MM.1S (cell line): ENCODE measurements at places on chromosomes 2 and 18.

- no peaks in the 10 kb centered on the region for H3K36me3 ChIP-seq
- DNase-seq = peak; percentile 23
- no peaks in the 10 kb centered on the region for H3K27me3 ChIP-seq
- H3K27ac ChIP-seq = no peak overlapping the region
Observed at GRCh38 chr2:11344956-11345677, 681 bp upstream of the ROCK2 start.

GRCh38 chr2:33135645-33136044 lies 188.9 kb downstream of the LTBP1 start:
- no peaks in the 10 kb centered on the region for H3K4me1 ChIP-seq
- H3K27me3 ChIP-seq = no peaks in the 10 kb centered on the region
- no peak for DNase-seq
- no peak overlapping the region for H3K27ac ChIP-seq

DNA sequence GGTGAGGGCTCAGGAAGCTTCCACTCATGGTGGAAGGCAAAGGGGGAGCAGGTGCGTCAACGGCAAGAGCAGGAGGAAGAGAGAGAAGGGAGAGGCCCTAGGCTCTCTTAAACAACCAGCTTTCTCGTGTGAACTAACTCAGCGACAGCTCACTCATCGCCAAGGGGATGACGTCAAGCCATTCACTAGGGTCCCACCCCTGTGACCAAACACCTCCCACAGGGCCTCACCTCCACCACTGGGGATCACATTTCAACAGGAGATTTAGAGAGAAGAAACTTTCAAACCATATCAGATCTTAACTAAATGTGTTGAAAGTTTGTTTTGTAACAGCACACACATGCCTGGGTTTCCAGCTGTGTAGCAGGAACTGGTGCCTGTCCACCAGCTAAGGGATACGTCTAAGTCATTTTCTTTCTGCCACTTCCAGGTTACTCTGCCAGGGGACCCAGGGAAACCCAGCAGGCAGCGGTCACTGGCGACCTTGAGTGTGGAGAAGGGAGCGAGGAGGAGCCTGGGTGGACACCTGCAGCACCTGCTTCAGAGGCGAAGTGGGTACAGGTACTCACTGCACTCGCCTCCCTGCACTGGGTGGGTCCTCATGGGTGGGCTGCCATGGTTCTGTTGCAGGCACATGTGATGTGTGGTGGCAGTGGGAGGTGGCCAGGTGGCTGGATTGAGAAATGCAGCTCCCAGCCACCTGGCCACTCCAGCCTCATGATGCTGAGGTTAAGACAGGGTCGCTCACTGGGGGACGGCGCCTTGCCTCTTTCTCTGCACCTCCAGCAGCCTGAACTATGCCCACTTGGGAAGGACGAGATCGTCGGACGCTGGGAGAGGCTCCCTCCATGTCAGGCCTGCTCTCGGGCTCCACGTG lies 8.4 kb upstream of the GPC1 start:
- no peaks in the 10 kb centered on the region for H3K36me3 ChIP-seq
- peak; percentile 55 for DNase-seq
- peaks cover 12% of the 10 kb centered on the region; the same call in 1 of the 2 replicates for H3K4me1 ChIP-seq
- H3K27ac ChIP-seq = peak overlapping the region; percentile 74
- no peak overlapping the region for H3K4me3 ChIP-seq

- no peak overlapping the region for H3K4me3 ChIP-seq
- peaks cover 5% of the 10 kb centered on the region for H3K4me1 ChIP-seq
- no peaks in the 10 kb centered on the region for H3K36me3 ChIP-seq
- no peak for DNase-seq
- no peak overlapping the region for H3K27ac ChIP-seq
Observed at GRCh38 chr2:238104226-238104690, 4.1 kb downstream of the ESPNL start.

DNA sequence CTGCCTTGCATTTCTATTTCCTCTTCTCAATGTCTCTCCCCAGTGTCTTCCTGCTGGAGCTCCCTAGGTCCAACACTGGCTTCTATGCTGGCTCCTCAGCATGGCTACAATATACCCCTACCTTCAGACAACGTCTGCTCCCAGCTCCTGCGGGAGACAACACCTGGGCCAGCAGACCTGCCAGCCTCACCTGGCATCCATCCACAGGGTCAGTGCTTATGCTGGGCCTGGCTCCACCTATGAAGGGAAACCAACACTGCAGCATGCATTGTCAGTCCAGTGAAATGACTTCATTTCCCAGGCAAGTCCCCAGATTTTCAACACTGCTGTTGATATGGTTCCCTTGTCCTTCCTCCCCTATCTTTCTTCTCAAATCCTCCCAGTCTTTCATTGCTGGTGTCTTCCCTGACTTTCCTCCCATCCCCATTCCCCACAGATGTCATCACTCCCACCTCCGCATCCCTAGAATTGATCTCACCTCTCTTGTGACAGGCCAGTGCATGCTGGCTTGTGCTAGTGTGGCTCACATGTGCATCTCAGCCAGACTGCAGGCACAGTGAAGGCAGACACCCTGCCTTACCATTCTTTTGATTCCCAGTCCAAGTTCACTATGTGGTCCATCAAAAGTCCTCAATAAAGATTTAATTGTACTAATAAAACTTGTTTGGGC lies 98.0 kb downstream of the MYO5B start:
- H3K36me3 ChIP-seq = no peaks in the 10 kb centered on the region
- no peaks in the 10 kb centered on the region for H3K27me3 ChIP-seq
- no peak overlapping the region for H3K4me3 ChIP-seq
- H3K4me1 ChIP-seq = peaks cover 73% of the 10 kb centered on the region
- peak overlapping the region; percentile 69; the same call in 1 of the 2 replicates for H3K27ac ChIP-seq

GRCh38 chr2:58180635-58181034 lies 60.5 kb downstream of the FANCL start:
- H3K27ac ChIP-seq = no peak overlapping the region
- no peaks in the 10 kb centered on the region for H3K4me1 ChIP-seq
- no peaks in the 10 kb centered on the region for H3K27me3 ChIP-seq
- no peak for DNase-seq
- H3K36me3 ChIP-seq = no peaks in the 10 kb centered on the region

- no peak overlapping the region for H3K27ac ChIP-seq
- no peaks in the 10 kb centered on the region for H3K4me1 ChIP-seq
- H3K27me3 ChIP-seq = no peaks in the 10 kb centered on the region
- no peaks in the 10 kb centered on the region for H3K36me3 ChIP-seq
Observed at GRCh38 chr2:174259981-174260380, 11.6 kb upstream of the OLA1 start.

- no peak overlapping the region for H3K4me3 ChIP-seq
- H3K4me1 ChIP-seq = no peaks in the 10 kb centered on the region
- H3K36me3 ChIP-seq = no peaks in the 10 kb centered on the region
- peak; percentile 9 for DNase-seq
- H3K27ac ChIP-seq = no peak overlapping the region
- peaks cover 67% of the 10 kb centered on the region for H3K27me3 ChIP-seq
Observed at GRCh38 chr2:26521054-26521912, 43.4 kb upstream of the OTOF start.

DNA sequence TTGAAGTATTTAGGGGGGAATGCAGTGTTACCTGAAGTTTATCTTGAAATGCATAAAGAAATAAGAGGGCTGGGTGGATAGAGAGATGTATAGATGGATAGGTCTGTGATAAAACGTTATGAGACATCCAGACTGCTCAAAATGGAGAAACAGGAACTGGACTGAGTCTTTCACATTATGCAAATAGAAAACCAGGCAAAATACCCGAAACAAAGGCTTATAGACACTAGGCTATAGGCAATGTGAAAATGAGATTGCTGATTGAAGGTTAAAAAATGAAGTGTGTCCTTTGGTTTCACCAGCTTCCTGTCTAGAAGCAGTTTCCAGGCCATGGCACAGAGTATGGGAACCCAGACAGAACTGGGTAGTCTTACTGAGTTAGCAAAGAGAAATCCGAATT lies 24.9 kb upstream of the SLC3A1 start:
- H3K36me3 ChIP-seq = no peaks in the 10 kb centered on the region
- H3K27ac ChIP-seq = peak overlapping the region; percentile 39; the same call in 1 of the 2 replicates
- no peaks in the 10 kb centered on the region for H3K27me3 ChIP-seq
- H3K4me3 ChIP-seq = peak overlapping the region; percentile 14; the same call in 1 of the 2 replicates
- H3K4me1 ChIP-seq = peaks cover 14% of the 10 kb centered on the region

DNA sequence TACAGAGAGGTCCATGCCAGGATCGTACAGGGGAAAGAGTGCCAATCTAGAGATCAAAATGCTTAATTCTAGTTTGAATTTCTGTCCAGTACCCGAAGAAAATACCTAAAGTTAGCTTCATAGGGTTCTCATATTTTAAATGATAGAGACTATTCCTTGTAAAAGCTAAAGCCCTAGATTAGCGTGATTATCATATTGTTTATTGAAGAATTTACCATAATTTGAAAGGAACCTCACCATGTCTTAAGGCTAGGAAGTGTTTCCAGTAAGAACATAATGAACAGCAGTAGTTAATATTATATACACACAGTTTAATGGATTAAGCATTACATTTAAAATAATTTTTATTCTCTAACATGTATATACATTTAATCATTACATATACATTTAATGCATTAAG lies 68.5 kb downstream of the COBLL1 start:
- H3K27ac ChIP-seq = no peak overlapping the region
- no peaks in the 10 kb centered on the region for H3K27me3 ChIP-seq
- H3K4me3 ChIP-seq = no peak overlapping the region

DNA sequence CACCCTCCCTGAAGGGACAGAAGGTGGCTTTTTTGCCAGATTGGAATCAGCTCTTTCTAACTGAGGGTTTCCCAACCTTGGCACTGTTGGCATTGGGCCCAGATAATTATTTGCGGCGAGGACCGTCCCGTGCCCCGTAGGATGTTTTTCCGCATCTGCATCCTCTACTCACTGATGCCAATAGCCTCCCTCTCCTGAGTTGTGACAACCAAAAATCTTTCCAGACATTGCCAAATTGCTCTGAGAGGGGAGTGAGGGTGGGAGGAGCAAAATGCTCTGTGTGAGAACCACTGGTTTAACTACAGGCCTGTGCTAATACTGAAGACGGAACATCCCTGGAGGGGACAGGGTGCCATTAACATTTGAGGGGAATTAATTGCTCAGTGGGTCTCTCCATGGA lies 33.6 kb upstream of the GLI2 start:
- H3K4me3 ChIP-seq = no peak overlapping the region
- no peaks in the 10 kb centered on the region for H3K4me1 ChIP-seq
- H3K36me3 ChIP-seq = no peaks in the 10 kb centered on the region
- no peak for DNase-seq
- H3K27ac ChIP-seq = no peak overlapping the region
- no peaks in the 10 kb centered on the region for H3K27me3 ChIP-seq

DNA sequence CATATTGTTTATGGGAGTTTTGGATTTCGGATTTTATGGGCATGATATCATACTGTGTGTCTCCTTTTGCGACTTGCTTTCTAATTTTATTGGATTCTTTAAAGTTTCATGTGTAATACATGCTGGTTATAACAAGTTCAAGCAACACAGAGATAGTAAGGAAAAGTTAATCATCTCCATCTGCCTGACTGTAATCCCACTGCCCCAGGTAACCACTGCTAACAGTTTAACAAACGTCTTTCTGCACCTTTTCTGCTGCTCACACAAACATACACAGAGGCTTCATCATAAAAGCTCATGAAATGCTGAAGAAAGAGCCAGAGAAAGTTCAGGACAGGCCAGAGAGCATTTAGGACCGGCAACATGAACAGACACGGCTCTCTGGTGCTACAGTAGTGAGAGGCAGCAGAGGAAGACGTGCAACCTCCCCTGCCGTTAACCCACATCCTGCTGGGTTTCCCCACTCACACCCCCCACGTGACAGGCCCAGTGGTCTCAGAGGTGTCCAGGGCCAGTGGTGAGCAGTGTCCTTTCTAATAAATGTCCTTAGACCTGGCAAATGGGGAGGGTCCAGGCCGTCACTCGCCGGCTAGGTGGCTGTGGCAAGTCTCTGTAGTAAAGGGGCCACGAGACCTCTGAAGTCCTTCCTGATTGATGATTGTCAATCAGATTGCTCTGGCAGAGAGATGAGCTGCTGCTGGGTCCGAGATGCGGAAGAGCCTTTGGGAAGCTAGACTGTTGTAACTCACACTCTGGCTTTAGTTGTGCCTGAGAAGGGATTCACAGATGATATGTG lies 43.0 kb upstream of the SLC1A4 start:
- no peaks in the 10 kb centered on the region for H3K27me3 ChIP-seq
- peak; percentile 86 for DNase-seq
- H3K4me3 ChIP-seq = peak overlapping the region; percentile 46
- H3K36me3 ChIP-seq = no peaks in the 10 kb centered on the region
- H3K4me1 ChIP-seq = peaks cover 49% of the 10 kb centered on the region
- peak overlapping the region; percentile 90 for H3K27ac ChIP-seq

DNA sequence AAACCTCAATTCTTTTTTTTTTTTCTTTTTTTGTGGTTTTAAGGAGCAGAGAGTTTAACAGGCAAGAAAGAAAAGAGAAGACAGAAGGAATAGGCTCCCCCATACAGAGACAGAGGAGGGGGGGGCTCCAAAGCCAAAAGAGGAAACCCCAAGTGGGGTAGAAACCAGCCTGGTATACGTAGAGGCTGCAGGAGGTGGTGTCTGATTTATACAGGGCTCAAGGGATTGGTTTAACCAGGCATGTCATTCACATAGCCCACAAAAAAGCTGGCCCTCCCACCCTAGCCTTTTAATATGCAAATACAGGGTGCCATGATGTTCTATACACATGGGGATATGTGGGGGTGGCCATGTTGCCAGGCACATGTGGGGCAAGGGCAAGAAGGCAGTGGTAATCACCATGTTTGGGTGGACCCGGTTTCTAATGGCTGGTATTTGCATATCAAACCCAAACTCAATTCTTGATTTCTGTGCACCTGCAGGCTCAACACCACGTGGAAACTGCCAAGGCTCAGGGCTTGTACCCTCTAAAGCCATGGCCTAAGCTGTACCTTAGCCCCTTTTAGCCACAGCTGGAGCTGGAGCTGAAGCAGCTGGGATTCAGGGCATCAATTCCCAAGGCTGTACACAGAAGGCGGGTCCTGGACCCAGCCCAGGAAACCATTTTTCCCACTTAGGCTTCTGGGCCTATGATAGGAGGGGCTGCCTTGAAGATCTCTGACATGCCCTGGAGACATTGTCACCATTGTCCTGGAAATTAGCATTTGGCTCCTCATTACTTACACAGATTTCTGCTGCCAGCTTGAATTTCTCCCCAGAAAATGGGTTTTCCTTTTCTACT lies 170.3 kb downstream of the MAIP1 start:
- no peak overlapping the region for H3K4me3 ChIP-seq
- H3K36me3 ChIP-seq = no peaks in the 10 kb centered on the region
- no peak overlapping the region for H3K27ac ChIP-seq

GRCh38 chr2:58006256-58006951 lies 40.2 kb upstream of the VRK2 start:
- no peaks in the 10 kb centered on the region for H3K36me3 ChIP-seq
- H3K27ac ChIP-seq = no peak overlapping the region
- peak; percentile 41 for DNase-seq

DNA sequence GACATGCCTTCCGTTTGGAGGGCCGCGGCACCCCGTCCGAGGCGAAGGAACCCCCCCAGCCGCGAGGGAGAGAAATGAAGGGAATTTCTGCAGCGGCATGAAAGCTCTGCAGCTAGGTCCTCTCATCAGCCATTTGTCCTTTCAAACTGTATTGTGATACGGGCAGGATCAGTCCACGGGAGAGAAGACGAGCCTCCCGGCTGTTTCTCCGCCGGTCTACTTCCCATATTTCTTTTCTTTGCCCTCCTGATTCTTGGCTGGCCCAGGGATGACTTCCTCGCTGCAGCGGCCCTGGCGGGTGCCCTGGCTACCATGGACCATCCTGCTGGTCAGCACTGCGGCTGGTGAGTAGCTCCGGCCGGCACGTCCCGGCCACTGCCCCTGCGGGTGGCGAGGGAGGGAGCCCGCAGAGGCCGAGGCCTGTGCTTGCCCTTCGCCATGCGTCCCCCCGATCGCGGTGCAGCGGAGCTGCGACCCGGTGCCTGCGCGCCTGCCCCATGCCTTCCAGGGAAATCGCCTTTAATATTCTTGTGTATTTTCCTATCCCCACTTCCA lies 1.2 kb downstream of the BMPR2 start:
- H3K36me3 ChIP-seq = no peaks in the 10 kb centered on the region
- peaks cover 10% of the 10 kb centered on the region; the same call in 1 of the 2 replicates for H3K4me1 ChIP-seq
- DNase-seq = no peak
- peak overlapping the region; percentile 99 for H3K4me3 ChIP-seq
